ENCODE measurements at places on chromosomes 11 and 22.

DNA sequence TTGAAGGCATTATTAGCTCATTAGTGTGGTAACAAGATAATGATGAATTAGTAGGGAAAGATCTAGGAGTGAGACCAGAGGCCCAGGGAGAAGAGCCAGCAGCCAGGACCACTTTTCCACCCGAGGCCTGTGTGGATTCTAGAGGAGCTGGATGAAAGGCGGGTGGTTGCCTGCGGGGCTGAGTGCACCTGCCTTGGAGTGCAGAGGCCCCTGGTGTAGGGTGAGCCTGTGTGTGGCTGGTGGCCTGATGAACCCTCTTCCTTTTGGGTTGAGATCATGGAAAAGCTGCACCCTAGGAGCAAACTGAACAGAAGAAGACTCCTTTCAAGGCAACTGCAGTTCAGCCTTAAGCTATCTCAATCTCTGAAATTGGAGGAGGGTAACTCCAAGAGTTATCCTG, 5.9 kb upstream of the TP53AIP1 start:
- H3K36me3 ChIP-seq, result no peaks in the 10 kb centered on the region
- no peak for DNase-seq
- no peaks in the 10 kb centered on the region for H3K27me3 ChIP-seq

DNA sequence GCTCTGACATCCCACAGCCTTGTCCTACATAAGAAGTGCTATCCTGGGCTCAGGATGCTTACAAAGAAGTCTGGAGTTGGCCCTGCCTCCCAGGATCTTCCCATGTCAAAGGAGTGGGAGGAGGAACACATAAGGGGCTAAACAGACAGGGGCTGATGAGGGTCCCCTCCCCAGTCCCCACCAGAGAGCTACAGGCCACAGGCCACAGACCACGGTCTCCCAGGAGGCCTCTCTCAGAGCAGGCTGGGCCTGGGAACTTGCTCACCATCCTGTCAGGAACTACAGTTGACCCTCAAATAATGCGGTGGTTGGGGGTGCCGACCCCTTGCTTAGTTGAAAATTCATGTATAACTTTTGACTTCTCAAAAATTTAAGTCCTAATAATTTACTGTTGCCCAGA, 315.5 kb downstream of the NTM start:
- no peaks in the 10 kb centered on the region for H3K36me3 ChIP-seq
- H3K27me3 ChIP-seq, result no peaks in the 10 kb centered on the region
- H3K4me3 ChIP-seq, result no peak overlapping the region
- H3K4me1 ChIP-seq, result no peaks in the 10 kb centered on the region
- H3K27ac ChIP-seq, result no peak overlapping the region

DNA sequence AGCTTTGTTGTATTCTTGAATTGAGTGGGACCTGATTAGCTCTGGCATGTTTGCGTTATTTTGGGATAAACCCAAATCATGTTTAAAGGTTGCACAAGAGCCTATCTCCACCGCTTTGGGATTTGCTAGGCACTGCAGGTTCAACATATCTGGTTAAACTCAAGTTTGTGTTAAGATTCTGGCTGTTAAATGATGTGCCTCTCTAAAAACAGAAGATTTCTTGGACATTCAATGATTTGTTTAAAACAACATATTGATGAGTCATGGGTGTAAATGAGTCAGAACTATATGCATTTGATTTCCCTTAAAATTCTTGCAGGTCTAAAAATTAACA, 67.4 kb downstream of the AMOTL1 start:
- no peak overlapping the region for H3K27ac ChIP-seq
- no peak for DNase-seq
- H3K27me3 ChIP-seq, result no peaks in the 10 kb centered on the region
- no peak overlapping the region for H3K4me3 ChIP-seq
- H3K4me1 ChIP-seq, result no peaks in the 10 kb centered on the region
- peaks cover 94% of the 10 kb centered on the region for H3K36me3 ChIP-seq

GRCh38 chr11:26607725-26608506, 35.9 kb upstream of the MUC15 start:
- no peaks in the 10 kb centered on the region for H3K4me1 ChIP-seq
- no peaks in the 10 kb centered on the region for H3K36me3 ChIP-seq
- no peak overlapping the region for H3K27ac ChIP-seq

DNA sequence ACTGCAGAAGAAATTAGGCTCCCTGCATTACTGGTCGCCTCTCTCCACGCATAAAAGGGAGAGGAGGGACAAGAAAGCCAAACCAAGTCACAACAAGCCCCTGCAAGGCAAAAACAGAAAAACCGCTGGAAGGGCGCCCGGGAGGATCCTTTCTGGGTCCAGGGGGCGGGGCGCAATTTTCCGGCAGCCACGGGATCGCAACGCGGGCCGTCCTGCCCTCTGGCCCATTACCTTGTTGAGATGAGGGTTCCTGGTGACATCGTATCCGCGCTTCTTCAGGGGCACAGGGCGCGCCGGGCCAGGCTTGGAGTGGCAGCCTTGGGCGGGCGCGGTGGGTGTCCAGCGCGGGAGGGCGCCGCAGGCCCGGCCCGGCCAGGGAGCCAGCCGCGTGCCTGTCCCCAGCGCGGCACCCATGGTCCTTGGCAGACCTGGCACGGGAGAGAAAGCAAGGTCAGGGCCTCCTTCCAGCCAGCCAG, 847 bp downstream of the ME3 start:
- peak overlapping the region; percentile 85 for H3K27ac ChIP-seq
- H3K36me3 ChIP-seq, result peaks cover 5% of the 10 kb centered on the region
- peaks cover 23% of the 10 kb centered on the region for H3K4me1 ChIP-seq
- H3K27me3 ChIP-seq, result no peaks in the 10 kb centered on the region

GRCh38 chr11:77726524-77726923, 88.9 kb upstream of the CLNS1A start:
- no peak overlapping the region for H3K4me3 ChIP-seq
- H3K27ac ChIP-seq, result no peak overlapping the region
- DNase-seq, result no peak
- peaks cover 60% of the 10 kb centered on the region for H3K36me3 ChIP-seq
- peaks cover 2% of the 10 kb centered on the region for H3K4me1 ChIP-seq
- no peaks in the 10 kb centered on the region for H3K27me3 ChIP-seq

DNA sequence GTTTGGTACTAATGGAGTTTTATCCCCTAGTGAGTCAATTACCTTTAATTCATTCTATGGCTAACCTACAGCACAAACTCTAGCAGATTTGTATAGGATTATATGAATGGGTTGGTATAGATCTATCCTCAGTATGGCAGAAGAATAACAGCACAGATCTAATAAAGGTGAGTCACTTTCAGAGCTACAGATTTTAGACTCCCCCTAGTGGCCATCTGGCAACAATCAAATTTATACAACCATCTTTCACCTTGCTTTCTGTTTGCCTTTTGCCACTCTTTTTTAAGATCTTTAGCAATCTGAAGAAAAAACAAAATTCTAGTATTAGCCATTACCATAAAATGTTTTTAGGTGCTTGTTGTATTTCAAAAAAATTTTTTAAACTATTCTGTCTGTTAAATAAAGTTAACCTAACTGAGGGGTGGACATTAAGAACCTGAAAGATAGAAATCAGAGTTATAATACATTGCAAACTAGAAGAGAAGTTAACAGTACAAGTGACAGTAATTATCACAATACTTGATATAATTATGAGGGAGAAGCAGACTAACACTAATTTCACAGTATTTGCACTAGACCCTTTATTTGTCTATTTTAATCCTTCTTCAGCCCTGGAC, 25.8 kb downstream of the DDIAS start:
- H3K27ac ChIP-seq, result no peak overlapping the region
- no peaks in the 10 kb centered on the region for H3K27me3 ChIP-seq
- peak; percentile 26 for DNase-seq

DNA sequence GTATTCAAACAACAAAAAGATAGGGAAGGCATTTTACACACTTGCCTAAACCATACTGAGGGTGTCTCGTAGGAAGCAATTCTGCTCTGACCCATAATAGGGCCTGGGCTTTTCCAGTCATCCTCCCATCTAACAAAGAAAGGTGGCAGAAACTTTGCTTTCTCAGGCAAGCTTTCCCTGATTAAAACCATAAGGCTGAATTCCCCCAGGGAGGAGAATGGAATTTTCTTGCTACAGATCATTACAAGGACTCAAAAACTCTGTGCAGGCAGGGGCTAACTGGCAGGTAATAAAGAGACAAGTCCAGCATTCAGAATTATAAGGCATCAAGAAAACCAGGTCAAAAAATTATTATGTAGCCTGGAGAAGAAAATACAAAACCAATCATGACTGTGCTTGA, 90.4 kb downstream of the RBFOX2 start:
- no peak overlapping the region for H3K4me3 ChIP-seq
- H3K27ac ChIP-seq, result peak overlapping the region; percentile 26
- DNase-seq, result no peak
- H3K36me3 ChIP-seq, result no peaks in the 10 kb centered on the region
- no peaks in the 10 kb centered on the region for H3K27me3 ChIP-seq

- DNase-seq, result no peak
- no peaks in the 10 kb centered on the region for H3K36me3 ChIP-seq
- no peak overlapping the region for H3K27ac ChIP-seq
- no peaks in the 10 kb centered on the region for H3K27me3 ChIP-seq
- no peak overlapping the region for H3K4me3 ChIP-seq
- H3K4me1 ChIP-seq, result no peaks in the 10 kb centered on the region
These were observed 802.5 kb downstream of the DLG2 start for GRCh38 chr11:84824624-84825023.

GRCh38 chr11:78943841-78944240, 369.2 kb upstream of the NARS2 start:
- peaks cover 24% of the 10 kb centered on the region for H3K4me1 ChIP-seq
- DNase-seq, result no peak
- H3K4me3 ChIP-seq, result no peak overlapping the region
- no peaks in the 10 kb centered on the region for H3K36me3 ChIP-seq

GRCh38 chr11:116928845-116929244, 91.4 kb upstream of the APOA1 start:
- no peak for DNase-seq
- H3K4me3 ChIP-seq, result no peak overlapping the region
- no peak overlapping the region for H3K27ac ChIP-seq
- peaks cover 1% of the 10 kb centered on the region for H3K36me3 ChIP-seq
- H3K27me3 ChIP-seq, result no peaks in the 10 kb centered on the region

GRCh38 chr11:1717745-1718144, 20.8 kb downstream of the KRTAP5-6 start:
- no peak overlapping the region for H3K27ac ChIP-seq
- DNase-seq, result no peak
- H3K27me3 ChIP-seq, result peaks cover 13% of the 10 kb centered on the region
- no peak overlapping the region for H3K4me3 ChIP-seq
- H3K36me3 ChIP-seq, result no peaks in the 10 kb centered on the region

All from neuronal stem cell (in vitro differentiated cells).